ENCODE measurements at places on chromosomes 13 and 19. TPM values are rescaled to one million over a fixed set of nuclear protein-coding genes. Genes with fewer than 3 reads are reported as not detected.

DNA sequence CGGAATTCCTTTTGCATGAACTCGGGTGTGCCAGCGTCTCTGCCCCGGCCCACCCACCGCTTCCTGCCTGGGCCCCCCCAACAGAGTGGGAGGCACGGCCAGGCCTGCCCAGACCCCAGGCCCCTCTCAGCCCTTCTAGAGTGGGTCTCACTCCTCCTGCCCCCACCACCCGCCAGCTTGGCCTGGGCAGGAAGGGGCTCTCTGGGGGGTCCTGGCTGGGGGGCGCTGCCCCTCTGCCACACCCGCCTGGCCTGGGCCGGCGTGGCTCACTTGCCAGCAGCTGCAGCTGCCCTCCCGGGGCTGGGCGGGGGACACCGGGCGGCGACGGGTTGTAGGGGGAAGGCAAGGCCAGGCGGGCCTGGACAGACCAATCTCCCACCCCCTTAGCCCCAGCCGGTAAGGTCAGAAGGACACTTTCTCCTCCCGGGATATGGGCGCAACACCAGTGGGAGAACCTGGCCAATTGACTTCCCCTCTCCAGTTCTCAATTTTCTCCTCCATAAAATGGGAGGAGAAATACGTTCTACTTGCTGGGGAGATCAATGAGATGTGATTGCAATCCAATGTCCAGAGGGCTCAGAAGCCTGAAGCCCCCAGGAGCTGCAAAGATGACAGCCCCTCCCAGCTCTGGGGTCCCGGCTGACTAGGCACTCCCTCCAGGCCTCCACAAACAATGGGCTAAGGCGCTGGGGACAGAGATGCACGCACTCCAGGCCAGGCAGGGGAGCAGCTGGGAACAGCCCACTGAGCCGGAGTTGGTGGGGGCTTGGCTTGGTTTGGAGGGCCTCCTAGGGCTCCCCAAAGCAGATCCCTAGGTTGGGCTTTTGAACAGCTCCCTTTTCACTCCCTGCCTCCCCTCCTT lies 2.4 kb downstream of the CRLF1 start:
- no peak for DNase-seq

Gene SIGLEC14
- total RNA-seq, result 5.9 TPM

- no peak for DNase-seq
Measured at GRCh38 chr13:37198629-37199028, 93.2 kb upstream of the CSNK1A1L start.

DNA sequence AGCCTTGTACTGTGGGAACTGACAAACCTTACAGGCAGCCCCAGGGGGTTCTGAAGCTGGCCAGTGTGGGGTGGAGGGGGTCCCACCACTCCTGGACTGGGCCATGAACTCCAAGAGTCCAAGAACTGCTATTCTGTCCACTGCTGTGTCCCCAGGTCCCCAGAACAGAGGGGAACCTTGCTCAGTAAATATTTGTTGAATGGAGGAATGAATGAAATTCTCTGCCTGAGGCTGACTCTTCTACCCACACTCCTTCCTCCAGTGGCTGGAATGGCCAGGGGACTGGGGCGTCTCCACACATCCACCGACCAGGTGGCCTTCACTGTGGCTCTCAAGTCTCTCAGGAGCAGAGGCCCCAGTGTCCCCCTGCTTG lies 11.6 kb downstream of the WIZ start:
- DNase-seq, result no peak

DNA sequence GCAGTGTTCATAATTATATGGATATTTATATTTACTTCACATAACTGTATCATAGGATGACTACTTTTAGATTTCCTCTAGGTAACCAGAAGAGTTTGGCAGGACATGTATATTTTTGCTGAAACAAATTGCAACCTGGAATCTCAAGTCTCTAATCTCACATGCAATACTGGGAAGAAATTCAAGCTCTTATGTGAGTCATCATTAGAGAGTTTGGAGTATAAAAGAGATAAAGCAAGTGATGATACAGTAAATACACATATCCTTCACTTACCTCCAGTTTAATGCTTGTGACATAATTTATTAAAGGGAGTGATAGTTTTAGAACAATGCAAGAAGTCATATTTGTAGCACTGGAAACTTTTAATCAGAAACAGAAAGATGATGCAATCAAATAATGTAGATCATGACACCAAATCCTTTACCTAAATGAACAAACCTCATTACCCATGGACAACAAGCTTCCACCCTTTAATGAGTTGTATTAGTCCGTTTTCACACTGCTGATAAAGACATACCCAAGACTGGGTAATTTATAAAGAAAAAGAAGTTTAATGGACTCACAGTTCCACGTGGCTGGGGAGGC lies 15.8 kb upstream of the OR7A17 start:
- DNase-seq, result no peak

DNA sequence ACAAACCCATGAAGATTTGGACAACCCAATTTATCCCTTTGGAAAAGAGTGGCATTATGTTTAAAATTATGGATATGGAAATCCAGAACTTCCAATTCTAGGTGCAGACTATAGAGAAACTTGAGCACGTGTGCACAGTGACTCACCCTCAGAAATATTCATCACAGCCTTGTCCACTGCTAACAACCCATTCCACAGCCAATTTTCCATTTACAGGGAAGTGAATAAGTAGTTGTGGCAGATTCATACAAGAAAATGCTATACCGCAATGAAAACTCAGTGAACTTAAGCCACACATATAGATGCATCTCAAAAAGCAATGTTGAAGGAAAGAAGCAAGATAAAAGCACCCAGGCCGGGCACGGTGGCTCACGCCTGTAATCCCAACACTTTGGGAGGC lies 133.3 kb downstream of the USP12 start:
- DNase-seq, result no peak

Gene CAPN12
- total RNA-seq, result 206 TPM

Gene BRSK1
- total RNA-seq, result 5.2 TPM

DNA sequence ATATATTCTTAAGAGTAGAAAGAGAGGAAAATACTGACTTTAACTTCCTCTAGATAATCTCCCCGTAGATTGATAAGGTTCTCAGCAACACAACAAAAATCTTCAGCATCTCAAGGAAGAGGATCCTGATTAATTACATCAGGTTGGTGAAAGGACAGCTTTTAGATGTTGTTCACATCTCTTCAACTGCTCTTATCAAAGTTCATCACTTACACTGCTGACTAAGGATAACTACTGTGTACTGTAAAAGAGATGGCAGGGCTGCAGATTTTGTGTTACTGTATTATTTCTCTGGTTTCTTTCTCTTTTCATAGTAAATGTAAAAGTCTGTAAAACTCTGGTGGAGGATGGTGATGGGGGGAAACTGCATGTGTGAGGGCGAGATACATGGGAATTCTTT lies 133.7 kb downstream of the PCDH9 start:
- no peak for DNase-seq

- no peak for DNase-seq
Measured at GRCh38 chr19:28874742-28875141, 338.2 kb downstream of the UQCRFS1 start.

Gene SLITRK5
- total RNA-seq, result 0.03 TPM

- DNase-seq, result no peak
Measured at GRCh38 chr13:101181076-101181685, 235.1 kb downstream of the NALCN start.

Gene PEAK3
- total RNA-seq, result 1.0 TPM

GRCh38 chr13:33334831-33335230 lies 49.3 kb upstream of the STARD13 start:
- no peak for DNase-seq

DNA sequence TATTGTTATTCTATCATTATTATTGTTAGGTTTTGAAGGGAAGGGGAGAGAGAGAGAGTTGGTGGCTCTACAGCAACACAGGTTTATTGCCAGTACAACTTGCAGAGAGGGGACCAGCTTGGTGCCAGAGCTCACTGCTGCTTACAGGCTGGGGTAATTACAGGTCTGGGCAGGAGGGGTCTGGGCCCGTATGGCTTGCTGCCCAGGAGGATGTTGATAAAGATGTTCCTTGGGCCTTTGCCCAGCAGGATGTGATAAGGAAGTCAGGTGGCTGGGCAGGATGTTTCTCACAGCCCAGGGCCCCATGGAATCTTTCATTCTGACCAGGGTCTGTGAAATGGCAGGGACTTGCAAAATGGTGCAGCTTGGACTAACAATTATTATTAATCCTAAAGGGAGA lies 64.2 kb upstream of the ZNF599 start:
- peak; percentile 15 for DNase-seq

DNA sequence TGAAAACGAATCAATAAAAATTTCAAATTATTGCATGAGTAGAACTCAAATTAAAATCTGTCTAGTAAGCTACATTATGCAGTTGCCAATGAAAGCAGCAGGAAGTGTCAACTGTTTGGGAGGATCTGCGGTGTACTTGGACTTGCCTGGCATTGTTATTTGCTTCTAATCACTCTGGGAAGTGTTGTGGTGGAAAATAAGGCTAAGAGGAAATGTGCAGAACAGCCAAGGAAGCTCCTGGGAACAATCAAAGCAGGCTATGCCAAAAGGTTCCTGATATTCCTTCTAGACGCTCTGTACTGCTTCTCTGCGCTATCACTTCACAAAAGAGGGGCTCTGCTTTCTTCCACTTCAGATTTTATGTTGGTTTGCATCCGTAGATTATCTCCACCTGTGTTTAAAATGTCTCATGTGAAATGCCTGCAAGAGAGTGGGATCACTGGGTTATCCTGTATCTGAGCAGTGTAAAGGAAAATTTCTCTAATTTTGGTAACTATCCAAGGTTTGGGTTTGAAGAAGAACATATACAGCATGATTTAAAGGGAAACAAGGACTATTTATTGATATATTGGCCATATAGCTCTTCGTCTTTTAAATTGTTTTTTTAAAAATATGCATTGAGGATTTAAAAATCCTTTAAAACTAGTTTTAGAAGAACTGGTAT lies 182.7 kb upstream of the CSNK1A1L start:
- DNase-seq, result no peak

DNA sequence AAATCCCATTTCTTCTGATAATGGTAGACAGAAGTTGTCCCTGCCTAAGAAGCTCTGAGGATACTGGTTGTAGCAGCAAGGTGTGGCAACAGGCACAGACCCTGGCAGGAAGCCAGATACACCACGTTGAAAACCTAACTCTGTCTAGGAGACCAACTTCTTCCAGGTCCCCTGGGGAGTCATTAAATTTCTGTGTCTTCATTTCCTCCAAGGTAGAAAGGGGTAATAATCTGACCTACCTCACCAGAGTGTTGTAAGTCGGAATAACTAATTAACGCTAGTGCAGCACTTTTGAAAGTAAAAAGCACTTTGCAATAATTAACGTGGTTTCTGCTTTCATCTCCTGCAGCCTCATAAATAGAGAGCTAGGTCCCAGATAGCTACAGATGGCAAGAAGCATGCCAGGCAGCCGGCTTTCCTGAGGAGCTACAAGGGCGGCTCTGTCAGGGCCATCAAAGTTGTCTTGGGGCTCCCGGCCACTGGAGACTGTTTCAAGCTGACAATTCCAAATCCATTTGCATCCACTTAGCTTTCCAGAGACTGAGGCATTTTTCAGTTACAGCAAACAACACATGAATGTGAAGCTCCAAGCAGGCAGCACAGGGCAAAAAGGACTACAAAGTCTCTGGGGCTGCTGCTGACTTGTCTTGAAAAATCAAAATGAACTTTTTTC lies 176.2 kb downstream of the FOXO1 start:
- peak; percentile 32 for DNase-seq

Gene CABP5
- not detected for total RNA-seq

Gene C1QTNF9
- total RNA-seq, result 0.14 TPM

Gene DAND5
- 0.26 TPM for total RNA-seq

DNA sequence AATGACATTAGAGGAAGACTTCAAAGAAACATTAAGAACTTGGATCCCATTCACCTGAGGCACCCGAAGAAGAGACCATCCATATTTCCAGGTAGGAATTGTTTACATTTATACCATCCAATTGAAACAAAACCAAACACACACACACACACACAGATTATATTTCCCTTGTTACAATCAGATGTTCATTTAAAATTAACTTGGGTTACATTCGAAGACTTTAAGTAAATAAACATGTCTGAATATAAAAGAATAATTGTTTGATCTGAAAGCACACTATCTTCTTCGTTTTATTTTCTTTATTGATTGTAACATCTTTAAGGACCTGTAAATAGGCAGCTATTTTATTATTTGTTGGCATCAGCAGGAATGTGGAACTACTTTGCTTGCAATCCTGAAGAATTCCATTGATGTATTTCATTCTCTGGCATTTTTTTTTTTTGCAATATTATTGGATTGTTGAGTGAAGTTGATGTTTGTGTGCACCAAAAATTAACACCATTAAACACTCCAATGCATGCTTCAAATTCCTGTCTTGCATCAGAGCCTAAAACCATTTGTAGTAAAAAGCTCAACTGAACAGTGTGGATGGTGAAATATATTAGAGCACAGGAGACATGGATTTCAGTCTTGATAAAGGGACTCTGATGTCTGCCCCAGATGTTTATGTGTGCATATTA lies 85.3 kb upstream of the FRY start:
- DNase-seq, result no peak

- DNase-seq, result no peak
Measured at GRCh38 chr19:3302755-3303154, 63.6 kb upstream of the NFIC start.

DNA sequence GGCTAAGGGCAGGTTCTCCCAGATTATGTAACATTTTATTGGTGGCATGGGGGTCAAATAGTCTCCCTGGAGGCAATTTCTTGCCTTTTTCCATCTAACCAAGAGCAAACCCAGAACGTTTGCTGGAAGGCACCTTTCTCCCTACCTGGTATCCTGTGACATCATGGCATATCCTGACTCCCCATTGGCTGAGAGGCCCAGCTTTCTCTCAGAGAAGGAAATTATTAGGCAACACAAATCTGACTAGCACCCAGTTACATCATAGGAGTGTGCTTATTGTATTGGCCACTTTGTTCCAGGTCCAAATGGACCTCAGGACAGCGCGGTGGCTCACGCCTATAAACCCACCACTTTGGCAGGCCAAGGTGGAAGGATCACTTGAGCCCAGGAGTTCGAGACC lies 13.0 kb downstream of the NTN5 start:
- DNase-seq, result no peak

Gene MUC16
- total RNA-seq, result 0.03 TPM

GRCh38 chr13:73090116-73090822 lies 31.5 kb downstream of the KLF5 start:
- DNase-seq, result peak; percentile 75

GRCh38 chr19:19502281-19502680 lies 13.1 kb downstream of the TSSK6 start:
- no peak for DNase-seq

DNA sequence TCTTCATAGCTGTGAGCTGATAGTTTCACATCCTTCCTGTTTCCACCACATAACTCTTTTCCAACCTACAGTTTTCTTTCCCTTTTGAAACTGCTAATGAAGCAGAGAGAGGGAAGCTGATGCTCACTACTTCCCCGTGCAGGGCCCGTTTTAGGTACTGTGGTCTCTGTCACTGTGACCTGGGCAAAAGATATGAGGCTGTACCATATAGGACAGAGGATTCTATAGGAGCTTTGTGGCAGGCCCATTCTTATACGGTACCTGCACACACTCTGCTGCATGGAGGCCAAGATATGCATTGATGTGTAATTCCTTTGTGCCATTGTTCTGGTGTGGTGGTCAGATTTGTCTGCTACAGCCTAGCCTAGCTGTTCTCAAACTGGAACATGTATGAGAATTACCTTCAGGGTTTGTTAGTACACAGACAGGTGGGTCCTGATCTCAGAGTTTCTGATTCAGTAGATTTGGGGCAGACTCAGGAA lies 577.3 kb downstream of the LMO7 start:
- no peak for DNase-seq

Gene TTYH1
- total RNA-seq, result 2.7 TPM

GRCh38 chr13:111282997-111283396 lies 37.4 kb upstream of the TEX29 start:
- DNase-seq, result no peak

GRCh38 chr13:97659602-97660001 lies 225.6 kb downstream of the RAP2A start:
- no peak for DNase-seq

- no peak for DNase-seq
Measured at GRCh38 chr13:51297556-51297955, 41.9 kb upstream of the SERPINE3 start.
